ENCODE measurements at places on chromosomes 6 and 20. TPM values are rescaled to one million over a fixed set of nuclear protein-coding genes. Genes with fewer than 3 reads are reported as not detected.

- no peak for DNase-seq
These were observed 235 bp downstream of the MAP7 start for GRCh38 chr6:136550045-136550329.

DNA sequence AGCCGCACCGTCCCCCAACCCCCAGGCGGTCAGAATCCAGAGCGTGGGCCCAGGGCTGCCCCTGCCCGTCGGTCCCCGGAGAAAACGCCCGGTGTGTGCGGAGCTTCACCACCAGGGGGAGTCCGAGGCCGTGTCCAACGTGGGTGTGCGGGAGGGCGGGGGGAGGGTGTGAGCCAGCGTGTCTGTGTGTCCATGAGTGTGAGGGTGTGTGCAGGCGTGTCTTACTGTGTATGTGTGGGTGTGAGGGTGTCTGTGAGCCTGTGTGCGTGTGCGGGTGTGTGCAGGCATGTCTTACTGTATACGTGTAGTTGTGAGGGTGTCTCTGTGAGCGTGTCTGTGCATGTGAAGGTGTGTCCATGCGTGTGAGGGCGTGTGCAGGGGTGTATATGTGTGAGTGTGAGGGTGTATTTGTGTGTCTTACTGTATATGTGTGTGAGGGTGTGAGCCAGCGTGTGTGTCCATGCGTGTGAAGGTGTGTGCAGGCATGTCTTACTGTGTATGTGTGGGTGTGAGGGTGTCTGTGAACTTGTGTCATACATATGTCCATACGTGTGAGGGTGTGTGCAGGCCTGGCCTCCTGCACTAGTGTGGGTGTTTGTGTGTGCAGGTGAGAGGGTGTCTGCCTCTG is 24.6 kb upstream of the GATA5 start:
- peak; percentile 87 for DNase-seq

DNA sequence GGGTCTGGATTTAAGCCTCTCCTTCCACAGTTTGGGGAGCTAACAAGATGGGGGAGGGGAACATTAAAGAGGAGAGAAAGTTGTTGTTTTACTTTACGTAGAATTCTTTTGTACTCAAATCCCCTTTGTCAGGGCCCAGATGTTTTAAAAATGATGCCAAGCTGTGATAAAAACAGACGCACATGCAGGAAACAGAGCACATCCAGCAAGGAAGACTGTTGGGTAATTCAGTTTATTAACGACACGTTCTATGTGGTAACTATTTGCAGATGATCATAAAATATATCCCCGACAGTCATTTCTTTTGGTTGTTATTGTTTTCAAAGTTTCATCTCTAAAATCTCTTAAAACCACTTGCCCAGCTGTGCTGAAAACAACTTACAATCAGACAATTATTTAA is 307.0 kb upstream of the PRDM1 start:
- DNase-seq = no peak

GRCh38 chr6:38234934-38235682 is 404.6 kb downstream of the BTBD9 start:
- DNase-seq = no peak

GRCh38 chr6:106536851-106537250 is 92.4 kb downstream of the RTN4IP1 start:
- DNase-seq = no peak

DNA sequence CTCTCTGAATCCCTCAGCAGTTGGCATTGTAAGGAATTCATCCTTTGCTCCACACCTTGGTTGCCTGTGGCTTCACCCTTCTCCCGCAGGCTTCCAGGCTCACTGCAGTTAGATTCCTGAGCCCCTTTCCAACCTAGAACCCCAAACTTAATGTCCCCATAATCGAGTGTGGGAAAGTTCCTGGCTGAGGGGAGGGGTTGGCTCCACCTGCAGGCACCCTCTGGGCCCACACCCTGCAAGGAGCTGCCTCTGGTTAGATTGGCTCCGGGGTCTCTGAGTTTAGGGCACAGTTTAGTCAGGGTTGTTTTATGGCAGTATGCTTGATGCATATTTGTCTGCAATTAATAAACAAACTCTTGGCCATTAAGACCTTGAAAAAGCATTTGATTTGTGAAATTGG is 63.4 kb downstream of the MTHFD1L start:
- no peak for DNase-seq

DNA sequence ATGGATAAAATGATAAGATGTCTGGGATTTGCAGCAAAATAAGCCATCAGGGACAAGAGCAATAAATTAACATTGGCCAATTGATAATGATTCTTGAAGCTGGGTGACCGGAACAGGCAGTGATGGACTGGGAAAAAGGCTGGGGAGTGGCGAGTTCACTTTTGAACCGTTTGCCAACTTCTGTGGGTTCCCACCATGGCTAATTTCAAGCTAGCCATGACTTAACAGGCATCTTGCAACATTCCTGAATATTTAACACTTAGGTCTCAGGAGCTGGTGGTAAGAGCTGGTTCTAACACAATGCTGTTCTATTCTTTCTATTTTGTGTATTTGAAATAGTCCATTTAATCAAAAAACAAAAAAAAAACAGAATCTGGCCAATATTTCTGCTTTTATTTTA is 37.6 kb upstream of the CD83 start:
- DNase-seq = no peak

DNA sequence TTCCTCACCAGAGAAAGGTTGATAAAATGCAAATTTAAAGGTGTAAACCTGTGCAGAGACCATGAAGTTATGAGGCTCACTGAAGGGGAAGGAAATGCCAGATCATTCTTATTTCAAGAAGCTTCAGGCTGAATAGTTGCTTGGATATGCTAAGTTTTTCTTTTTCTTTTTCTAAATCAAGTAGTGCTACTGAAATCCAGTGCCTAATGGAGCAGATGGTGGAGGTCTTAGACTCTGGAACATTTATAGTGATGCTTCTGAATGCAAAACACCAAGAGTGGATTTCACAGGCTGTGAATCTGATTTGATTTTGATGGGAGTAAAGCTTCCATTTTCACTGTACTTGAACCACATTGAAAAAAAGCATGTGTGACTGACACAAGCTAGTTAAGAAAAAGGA is 151.2 kb upstream of the BEND3 start:
- DNase-seq = no peak

DNA sequence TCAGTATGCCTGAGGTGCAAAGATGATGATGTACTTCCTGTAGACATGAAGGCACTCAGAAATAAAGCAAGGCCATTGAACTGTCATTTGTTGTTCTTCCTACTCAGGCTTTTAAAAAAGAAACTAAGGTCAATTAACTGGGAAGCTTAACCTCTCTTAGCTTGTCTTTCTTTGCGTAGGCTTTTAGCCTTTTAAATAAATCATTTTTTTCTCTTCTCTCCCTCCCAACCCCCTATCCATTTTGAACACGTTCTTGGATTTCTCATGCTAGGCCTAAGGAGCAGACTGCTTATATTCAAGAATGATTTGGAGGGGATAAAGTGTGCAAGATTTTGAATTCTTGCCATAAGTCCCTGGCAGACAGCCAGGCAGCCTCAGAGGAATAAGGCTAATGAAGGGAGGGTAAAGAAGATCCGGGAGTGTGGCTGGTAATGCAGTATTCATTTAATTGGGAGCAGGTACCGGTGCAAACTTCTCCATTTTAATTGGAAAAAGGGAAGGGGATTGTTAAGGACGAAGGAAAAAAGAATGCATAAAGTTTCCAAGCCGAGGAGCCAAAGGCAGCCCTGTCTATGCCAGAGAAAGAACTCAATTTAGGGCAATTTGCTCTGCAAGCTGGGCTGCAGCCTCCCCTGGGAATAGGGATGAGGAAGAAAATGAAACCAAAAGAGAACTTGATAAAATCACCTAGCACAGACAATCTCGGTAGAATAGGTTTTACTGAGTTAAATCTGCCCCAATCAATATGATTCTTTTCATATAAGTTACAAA is 343.8 kb upstream of the MMS22L start:
- DNase-seq = peak; percentile 64

DBNDD2 gene
- 49.0 TPM for total RNA-seq

CD83 gene
- 22.3 TPM for total RNA-seq

CHRNA4 gene
- 0.80 TPM for total RNA-seq

CST2 gene
- not detected for total RNA-seq

XKR7 gene
- total RNA-seq = not detected

GNRH2 gene
- not detected for total RNA-seq

TREM1 gene
- 9.8 TPM for total RNA-seq

CCN6 gene
- 0.18 TPM for total RNA-seq

C6orf52 gene
- 1.1 TPM for total RNA-seq
